ENCODE measurements at places on chromosomes 3 and 15.

DNA sequence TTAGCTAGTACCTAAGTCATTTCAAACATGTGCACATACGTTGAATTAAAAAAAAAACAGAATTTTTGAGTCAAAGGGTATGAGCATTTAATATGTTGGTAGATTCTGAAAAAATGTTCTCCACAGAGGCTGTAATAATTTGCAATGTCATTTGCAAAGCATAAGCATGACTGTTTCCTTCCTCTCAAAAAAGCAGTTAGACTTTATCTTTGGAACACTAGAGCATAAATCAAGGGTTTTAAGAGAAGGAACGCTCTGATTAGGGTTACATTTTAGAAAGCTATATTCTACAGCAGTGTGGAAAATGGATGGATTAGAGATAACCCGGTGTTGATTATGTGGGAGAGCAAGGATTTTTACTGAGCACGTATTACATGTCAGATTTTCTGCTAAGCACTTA, 193.7 kb downstream of the WDR72 start:
- no peak for DNase-seq

- DNase-seq, result no peak
Measured at GRCh38 chr15:98561169-98561941, 87.0 kb upstream of the IGF1R start.

DNA sequence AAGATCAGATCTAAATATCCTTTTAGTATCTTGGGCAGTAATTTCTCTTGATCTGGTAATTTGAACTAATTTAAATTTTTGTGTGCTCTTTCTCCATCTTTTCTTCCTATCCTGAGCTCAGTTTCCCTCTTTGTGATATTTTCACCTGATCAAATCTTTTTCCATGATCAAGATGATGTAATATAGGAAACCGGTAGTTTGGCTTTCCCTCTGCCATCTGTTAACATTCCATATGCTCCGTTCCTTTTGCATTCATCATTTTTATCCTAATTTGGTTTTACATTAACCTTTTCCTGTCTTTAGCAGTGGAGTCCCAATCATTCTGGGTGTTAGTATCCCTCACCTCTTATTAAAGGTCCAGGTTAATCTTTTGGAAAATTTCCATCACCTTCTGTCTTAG, 5.9 kb upstream of the ABHD6 start:
- no peak for DNase-seq

DNA sequence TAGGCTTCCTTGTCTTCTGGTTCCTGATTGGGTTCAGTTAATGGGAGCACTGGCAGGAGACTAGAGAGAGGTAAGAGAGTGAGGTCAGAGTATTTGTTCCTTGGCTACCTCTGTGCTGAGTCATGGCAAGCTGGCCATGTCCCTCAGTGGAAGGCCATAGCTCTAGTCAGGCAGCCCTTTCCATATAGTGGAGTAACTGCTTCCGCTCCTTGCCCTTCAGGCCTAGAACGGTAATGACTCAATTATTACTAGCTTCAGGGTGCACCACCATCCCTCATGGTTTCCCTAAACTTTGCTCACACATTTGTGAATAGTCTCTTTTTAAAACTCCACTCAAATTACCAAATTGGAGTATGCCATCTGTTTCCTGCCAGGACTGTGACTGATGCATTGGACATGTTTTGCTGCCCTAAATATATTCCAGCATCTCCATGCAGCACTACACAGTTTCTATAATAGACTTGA, 10.5 kb upstream of the ANO10 start:
- DNase-seq, result no peak

- no peak for DNase-seq
Measured at GRCh38 chr15:93720607-93721006, 510.8 kb upstream of the MCTP2 start.

DNA sequence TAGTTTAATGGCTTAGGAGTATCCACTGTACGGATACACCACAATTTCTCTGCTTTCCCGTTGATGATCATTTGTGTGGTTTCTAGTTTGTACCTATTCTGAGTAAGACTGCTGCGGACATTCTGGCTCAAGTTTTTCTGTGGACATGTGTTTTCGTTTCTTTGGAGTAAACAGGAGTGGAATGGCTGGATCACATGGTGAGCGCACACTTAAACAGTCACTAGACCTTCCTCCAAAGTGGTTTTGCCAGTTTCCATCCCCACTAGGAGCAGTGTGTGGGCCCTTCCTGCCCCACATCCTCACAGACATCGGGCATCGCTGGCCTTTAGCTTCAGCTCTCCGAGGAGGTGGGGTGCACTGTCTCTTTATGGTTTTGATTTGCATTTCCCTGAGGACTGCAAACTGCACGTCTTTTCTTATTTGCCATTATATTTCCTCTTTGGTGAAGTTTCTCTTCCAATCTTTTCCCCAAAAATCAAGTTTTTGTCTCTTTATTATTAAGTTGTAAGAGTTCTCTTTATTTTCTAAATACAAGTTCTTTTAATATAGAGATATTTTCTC, 94.1 kb downstream of the VGLL4 start:
- DNase-seq, result no peak

- peak; percentile 60 for DNase-seq
Measured at GRCh38 chr3:5194801-5195509, 7.4 kb downstream of the EDEM1 start.

GRCh38 chr3:105537371-105538080, 170.8 kb downstream of the ALCAM start:
- no peak for DNase-seq

- no peak for DNase-seq
Measured at GRCh38 chr3:140898340-140899180, 43.1 kb upstream of the SLC25A36 start.

GRCh38 chr3:32217339-32217738, 21.1 kb upstream of the CMTM8 start:
- no peak for DNase-seq

DNA sequence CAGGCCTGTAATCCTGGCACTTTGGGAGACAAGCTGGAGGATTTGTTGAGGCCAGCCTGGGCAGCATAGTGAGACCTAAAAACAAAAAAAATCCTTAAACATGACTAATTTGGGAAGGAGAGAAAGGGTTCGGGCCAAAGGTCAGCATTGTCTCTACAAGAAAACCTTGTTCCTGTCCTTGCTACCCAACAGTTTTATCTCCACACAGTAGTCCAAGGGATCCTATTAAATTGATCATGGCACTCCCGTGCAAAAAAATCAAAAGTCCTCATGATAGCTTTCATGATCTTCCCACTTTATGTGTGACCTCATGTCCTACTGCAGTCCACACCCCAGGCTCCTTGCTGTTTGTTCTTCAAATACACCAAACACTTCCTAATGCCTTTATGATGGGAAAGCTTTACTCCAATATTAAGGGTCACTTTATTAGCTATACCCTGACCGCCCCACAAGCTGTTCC, 4.2 kb downstream of the RPL15 start:
- DNase-seq, result no peak

DNA sequence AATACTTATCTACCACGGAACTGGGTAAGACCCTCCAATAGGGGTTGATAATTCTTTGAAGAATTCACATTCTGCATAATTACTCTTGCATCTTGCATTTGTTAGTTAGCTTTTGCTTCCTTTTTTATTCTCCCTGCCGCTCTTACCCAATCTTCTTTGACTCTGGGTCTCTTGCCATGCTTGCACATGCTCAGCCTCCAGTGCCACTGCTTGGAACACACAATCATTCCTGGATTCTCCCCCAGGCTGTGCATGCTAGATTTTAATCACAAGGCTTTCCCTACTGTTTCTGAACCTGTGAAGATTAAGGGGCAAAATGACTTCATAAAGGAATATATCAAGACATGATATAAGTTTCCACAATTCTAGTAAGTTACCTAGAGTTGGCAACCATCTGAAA, 133.1 kb downstream of the IL1RAP start:
- DNase-seq, result no peak

- DNase-seq, result no peak
Measured at GRCh38 chr3:122642935-122643334, 37.7 kb upstream of the PARP14 start.

DNA sequence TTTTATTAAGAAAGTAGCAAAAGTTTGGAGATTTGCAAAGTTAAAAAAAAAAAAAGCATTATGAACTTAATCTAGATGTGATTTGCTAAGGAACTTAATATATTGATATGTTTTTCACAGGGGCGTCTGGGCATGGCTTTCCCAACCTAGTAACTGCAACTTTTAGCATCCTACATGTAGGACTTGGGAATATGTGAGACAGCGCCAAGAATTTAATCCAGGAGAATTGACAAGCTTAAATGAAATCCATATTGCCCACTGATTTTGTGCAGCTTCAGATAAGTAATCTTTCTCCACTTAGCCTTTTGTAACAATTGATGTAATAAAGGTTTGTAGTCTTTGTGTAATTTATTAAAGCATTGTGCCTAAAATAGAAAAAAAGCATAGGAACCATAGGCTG, 982 bp upstream of the GABPB1 start:
- no peak for DNase-seq

- DNase-seq, result no peak
Measured at GRCh38 chr15:48644827-48645557, 517 bp downstream of the FBN1 start.

- DNase-seq, result no peak
Measured at GRCh38 chr3:180612364-180612763, 10.4 kb downstream of the TTC14 start.

- DNase-seq, result no peak
Measured at GRCh38 chr3:100158918-100159330, 44.6 kb upstream of the FILIP1L start.

DNA sequence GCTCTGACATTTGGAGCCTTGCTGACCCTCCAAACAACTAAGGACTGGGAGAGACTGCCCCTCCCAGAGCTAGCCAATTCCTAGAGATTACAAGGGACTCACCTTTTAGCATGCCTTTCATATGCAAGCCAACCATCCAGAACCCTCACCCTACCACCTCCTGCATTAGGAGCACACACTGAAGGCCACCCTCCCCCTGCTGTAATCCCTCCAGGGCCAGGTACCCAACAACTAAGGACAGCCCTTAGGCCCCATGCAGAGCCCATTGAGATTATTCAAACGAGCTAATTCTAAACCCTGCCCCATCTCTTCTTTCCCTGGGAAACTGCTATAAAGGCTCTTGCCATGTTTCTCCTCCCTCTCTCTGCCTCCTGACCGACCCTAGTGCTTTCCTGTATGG, 352.6 kb downstream of the ERC2 start:
- no peak for DNase-seq

DNA sequence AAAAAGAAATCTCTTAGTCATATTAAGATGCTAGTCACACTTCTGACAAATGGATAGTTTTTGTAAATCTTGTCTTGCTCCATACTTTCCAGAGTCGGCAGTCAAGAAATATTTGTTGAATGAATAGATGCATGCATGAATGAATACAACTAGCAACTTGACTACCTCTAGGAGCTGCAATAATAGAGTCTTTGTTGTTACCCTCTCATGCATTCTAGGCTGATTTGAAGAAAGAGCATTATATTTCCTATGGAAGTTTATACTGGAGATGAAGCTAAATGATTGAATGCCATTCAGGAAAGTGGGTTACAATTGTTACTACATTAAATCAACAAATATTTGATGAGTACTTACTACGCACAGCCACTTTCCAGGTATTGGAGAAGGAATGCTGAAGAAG, 18.1 kb upstream of the TRAT1 start:
- DNase-seq, result no peak

All from CD4-positive, alpha-beta T cell treated with Interleukin-1 beta for 1 hour (primary cell).